ENCODE measurements at places on chromosomes 5 and 9. TPM values are rescaled to one million over a fixed set of nuclear protein-coding genes. Genes with fewer than 3 reads are reported as not detected.

DNA sequence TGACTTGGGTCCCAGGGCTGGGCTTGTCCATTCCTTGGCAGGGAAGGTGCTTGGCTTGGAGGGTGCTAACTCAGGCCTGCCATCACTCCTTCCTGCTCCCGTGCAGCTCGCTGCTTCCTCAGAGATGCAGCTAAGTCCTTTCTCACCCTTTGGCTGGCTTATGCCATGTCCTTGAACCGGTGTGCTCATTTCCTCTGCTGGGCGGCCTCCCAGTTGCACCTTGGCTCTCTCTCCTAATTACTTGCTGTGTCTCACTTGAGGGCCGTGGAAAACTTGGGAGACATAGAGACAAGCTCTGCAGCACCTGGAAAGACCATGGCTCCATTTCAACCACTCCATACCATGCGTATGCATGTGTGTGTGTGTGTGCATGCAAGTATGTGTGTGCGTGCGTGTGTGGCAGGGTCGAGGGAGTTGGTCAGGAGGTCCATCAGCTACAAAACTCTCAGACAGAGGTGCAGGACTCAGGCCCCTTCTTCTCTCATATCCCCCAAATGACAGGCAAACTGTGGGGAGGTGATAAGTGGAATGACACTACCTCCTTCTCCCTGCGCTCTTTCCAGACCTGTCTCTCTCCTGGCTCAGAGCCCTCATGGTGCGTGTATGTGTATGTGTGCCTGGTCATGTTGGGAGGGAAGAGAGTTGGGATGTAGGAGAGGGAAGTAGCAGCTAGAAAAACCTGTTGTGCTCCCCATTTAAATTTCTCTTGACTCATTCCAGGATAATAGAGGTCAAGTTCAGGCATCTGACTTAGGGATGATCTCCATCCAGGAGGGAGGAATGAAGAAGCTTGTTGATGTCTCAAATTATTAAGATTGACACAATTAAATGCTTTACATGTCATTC, 17.6 kb upstream of the MTMR12 start:
- DNase-seq = no peak

The RFX3 gene
- 12.8 TPM for total RNA-seq

GRCh38 chr9:109766351-109766750, 13.6 kb upstream of the PALM2AKAP2 start:
- no peak for DNase-seq

The SVEP1 gene
- not detected for total RNA-seq

- DNase-seq = no peak
Measured at GRCh38 chr5:68295772-68296171, 80.2 kb downstream of the PIK3R1 start.

GRCh38 chr9:122125509-122126330, 32.6 kb upstream of the TTLL11 start:
- DNase-seq = no peak

DNA sequence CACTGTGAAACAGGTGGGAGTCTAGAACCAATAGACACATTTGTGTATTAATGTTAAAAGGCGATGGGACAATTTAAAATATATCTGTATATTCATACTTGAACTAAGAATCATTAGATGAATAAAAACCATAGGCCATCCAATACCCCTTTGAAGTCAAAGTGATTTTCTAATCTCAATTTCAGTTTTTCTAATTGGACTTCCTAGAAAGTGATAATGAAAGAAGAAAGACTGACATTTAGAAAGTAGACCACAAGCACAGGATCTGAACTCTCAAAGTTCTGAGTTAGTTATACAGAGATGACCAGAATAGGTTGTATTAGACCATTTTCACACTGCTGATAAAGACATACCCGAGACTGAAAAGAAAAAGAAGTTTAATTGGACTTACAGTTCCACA, 412.8 kb upstream of the PIK3R1 start:
- DNase-seq = no peak

DNA sequence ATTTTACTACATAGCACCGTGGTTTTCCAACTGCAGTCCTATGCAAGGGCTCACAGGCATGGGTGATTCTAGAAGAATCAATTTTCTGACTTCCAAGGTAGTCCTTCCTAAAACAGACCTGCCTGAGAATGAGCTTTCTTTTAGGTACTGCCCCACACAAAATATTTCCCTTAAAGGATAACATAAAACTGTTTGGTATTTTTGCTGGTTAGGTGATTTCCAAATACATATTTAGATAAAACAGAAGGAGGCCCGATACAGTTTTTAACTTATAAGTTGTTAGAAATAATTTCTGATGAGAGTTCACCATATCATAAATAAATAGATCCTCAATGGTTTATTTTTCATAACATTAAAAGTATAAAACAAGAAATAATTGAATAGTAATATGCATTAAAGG, 46.4 kb downstream of the COX7C start:
- no peak for DNase-seq

DNA sequence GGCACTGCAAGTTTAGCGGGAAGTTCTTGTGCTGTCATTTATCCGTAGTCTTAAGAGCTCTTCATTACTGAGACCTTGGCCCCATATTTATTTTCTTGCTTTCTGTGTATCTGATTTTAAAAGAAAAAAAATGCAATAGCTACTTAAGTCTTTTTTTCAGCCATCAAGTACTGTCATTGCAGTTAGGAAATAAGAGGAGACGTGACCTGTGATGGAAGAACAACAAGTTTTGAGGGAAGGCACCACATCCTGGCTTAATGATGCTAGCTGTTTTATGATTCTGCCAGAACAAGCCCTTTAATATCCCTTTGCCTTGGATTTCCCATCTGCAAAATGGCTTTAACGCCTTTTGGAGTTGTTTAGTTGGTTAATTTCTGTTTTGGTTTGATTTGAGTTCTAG, 3.8 kb downstream of the RGMB start:
- no peak for DNase-seq

- no peak for DNase-seq
Measured at GRCh38 chr9:84997472-84997871, 327.9 kb downstream of the NTRK2 start.

The DHFR gene
- total RNA-seq = 73.4 TPM

GRCh38 chr9:89664010-89664409, 59.2 kb downstream of the GADD45G start:
- DNase-seq = no peak

GRCh38 chr5:33400675-33401074, 40.1 kb upstream of the TARS1 start:
- no peak for DNase-seq

The ALDH7A1 gene
- 1.9 TPM for total RNA-seq

- no peak for DNase-seq
Measured at GRCh38 chr9:88312517-88313103, 75.6 kb upstream of the SPIN1 start.

DNA sequence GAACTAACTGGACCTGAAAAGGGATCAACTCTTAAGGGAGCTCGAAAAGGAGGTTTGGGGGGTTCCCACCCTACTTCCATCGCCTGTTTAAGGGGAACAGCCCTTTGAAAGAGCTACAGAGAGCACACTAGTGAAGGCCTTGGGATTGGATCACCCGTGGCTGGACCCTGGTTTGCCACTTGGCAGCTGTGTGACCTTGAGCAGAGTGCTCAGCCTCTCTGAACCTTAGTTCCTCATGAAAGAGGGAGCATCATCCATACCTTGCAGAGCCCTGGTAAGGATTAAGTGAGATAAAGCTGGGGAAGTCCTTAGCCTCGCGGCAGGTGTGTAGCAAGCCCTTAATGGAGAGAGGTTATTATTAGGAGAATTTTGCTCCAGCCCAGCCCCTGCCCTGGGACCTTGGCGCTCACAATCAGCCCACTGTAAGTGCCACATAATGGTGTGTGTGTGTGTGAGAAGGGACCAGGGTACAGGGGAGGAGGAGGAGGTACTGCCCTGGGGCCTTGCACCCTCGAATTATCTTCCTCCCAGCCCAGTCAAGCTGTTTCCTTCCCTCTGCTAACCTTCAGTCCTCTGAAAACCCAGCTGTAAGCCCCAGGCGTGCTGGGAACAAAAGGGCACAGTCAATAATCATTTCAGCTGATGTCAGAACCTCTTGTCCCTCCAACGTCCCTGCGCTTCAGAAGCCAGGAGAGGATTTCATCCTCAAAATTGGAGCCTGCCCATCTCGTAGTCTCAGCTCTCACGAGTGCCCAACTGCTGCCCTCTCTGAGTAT, 42.9 kb downstream of the FOXI1 start:
- DNase-seq = no peak

GRCh38 chr9:70477146-70477745, 62.8 kb upstream of the KLF9 start:
- no peak for DNase-seq

DNA sequence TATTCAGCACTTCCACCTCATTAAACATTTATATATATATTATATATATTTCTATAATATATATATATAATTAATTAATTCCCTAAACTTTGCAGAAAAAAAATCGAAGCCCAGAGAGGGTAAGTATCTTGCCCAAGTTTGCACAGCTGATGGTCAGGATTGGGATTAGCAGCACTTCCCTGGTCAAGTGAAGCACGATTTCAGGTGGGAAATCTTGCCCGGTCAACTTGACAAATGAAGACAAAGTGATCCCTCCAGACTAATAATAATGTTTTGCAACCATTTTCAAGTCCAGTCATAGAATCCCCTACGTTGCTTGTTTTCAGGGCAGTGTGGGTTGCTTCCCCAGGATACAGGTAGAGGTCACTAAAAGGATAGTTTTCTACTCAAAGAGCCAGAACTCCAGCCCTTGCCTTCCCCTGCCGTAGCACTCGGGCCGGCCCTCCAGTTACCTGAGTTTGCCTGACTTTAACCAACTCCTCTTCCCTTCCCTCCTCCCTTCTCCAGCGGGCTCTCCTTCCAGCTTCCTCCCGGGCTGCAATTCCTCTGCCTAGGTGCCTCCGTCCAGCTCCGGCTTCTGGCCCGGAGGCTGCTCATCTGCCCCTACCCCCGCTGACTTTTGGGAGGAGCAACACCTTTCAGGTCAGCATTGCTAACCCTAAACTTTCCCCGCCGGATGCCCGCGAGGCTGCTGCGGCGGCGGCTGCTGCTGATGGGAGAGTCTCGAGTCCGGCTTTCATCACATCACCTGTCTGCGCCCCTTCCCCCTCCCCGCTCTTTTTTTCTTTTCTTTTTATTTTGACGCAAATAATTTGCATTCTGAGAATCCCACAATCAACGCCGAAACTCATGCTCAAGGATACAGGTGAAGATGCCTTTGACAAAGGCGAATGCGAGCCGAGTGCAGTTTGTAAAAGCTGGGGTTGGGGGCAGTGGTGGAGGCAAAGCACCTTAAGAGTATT, 930 bp downstream of the PRLR start:
- DNase-seq = no peak

GRCh38 chr9:131892162-131892707, 152.4 kb upstream of the RAPGEF1 start:
- no peak for DNase-seq

DNA sequence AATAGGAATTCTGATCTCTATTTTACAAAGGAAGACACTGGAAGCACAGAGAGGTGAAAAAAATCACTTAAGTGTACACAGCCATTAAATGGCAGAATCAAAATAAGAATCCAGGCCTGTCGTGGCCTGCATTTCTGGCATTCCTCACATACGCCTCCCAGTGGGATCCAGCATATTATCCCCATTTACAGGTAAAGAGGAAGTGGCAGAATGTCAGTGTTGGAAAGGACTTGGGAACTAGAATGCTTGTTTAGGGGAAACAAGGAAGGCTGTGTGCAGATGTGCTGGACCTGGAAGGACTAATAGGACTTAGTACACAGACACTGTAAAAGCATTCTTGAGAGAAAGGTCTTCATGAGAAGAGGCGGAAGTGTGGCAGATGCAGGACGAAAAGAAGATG, 241.8 kb downstream of the TRIM32 start:
- no peak for DNase-seq

The TMEM252 gene
- total RNA-seq = not detected

DNA sequence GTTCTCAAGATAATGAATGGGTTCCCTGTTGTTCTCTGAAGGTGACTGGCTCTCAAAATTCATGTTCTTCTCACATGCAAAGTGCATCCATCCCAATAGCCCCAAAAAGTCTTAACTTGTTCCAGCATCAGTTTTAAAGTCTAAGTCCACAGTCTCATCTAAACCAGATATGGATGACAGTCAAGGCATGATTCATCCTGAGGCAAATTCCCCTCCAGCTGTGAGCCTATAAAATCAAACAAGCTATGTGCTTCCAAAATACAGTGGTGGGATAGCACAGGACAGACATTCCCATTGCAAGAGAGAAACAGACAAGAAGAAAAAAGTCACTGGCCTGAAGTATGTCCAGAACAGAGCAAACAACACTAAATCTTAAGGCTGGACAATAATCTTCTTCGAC, 25.4 kb downstream of the FBXO10 start:
- DNase-seq = no peak

GRCh38 chr5:74369173-74369572, 271.4 kb downstream of the ENC1 start:
- no peak for DNase-seq

DNA sequence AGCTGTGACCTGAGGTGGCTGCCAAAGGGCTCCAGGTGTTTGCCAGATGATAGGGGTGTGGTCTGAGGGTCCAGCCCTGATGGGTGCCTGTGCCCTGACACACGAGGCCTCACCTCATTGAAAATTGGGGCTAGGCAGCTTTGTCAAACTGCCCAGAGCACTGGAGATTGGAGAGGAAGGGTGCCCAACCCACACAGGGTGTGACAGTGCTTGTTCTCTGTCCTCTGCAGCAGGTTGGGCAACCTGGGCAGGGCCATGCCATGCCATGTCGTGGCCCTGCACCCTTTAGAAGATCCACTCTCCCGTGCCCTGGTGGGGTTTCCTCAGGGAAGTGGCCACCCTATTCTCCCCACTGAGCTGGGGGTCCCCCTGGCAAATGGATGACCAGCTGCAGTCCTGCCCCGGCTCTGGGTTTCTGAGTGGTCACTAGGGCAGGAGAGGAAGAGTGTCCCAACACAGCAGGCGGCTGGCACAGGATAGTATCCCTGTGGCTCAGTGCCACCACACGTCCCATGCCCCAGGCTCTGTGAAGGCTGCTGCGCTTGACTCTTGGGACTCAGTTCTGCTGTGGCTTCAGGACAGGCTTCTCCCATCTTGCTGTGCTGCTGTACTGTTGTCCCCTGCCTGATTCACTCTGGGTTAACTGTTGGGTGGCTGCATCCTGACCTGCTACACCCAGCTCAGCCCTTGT, 100.8 kb upstream of the PITX1 start:
- DNase-seq = no peak

DNA sequence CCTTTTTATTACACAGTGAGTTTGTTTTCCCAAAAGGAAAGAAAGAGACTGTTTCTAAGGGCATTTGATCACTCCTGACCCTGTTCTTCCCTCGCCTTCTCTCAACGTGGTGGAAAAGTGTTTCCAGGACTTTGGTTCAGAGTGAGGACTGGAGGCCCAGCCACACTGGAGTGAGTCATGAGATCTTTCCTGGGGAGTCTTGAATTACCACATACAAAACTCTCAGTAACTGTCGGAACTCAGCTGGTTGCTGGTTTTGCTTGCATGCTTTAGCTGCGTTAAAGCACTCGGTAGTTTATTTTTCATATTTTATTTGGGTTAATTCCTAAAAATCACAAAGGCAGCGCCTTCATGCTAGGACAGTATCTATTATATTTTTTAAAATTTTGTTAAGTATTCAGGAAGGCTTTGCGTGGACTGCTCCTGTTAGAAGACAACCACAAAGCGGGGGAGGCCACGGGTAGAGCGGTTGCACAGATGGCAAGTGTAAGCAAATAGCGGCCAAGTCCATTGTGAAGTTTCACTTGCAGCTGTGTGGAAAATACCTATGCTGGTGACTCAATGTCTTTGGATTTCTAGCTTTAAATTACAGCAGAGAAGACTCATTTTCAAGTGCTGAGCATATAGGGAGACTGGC, 77.7 kb downstream of the ARSB start:
- no peak for DNase-seq
